H1 (cell line): ENCODE measurements at places on chromosomes 12 and 14. TPM values are rescaled to one million over a fixed set of nuclear protein-coding genes. Genes with fewer than 3 reads are reported as not detected.

STAC3 gene
- 1.3 and 1.9 TPM in 2 replicates for total RNA-seq

ABCC9 gene
- total RNA-seq, result not detected in 2 replicates

CCDC38 gene
- not detected in 2 replicates for total RNA-seq

MYF6 gene
- not detected in 2 replicates for total RNA-seq

PLXNC1 gene
- 1.3 and 2.0 TPM in 2 replicates for total RNA-seq

PTPRO gene
- 1.7 and 2.0 TPM in 2 replicates for total RNA-seq

KLHL33 gene
- 0.11 TPM in 1 of 2 replicates, not detected in the other for total RNA-seq

MANSC4 gene
- not detected in 2 replicates for total RNA-seq

DNA sequence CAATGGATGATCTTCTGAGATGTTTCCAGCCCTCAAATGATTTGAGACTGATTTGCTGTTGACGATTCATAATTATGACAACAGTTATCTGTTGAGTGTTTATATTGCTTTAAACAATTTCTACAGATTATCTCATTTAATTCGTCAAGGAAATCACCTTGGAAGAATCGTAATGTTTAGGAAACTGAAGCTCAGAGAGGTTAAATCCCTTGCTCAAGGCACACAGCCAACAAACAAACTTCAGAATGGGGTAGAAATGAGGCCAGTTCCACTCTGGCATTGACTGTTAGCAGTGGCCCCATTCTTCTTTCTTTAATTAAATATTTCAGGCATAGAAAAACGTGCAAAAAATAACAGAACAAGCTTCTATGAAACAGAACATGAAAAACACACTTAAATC lies 4.0 kb upstream of the WSCD2 start:
- DNase-seq, result no peak

DNA sequence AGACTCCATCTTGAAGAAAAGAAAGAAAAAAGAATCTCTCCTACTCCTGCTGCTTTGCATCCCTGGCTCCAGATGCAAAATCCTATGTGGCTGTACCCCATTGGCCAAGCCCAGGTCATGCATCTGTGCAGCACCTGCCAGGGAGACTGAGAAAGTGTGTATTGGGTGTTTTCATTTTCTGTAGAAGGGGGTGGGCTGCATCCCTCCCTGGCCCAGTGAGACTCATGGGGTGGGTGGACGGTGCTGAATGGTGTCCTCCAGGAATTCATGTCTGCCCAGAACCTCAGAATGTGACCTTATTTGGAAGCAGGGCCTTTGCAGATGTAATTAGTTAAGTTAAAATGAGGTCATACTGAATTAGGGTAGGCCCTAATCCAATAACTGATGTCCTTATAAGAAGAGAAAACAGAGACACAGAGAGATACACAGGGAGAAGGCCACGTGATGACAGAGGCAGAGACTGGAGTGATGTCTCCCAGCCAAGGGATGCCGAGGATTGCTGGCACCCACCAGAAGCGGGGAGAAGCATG lies 23.2 kb downstream of the MOAP1 start:
- DNase-seq, result no peak

DNA sequence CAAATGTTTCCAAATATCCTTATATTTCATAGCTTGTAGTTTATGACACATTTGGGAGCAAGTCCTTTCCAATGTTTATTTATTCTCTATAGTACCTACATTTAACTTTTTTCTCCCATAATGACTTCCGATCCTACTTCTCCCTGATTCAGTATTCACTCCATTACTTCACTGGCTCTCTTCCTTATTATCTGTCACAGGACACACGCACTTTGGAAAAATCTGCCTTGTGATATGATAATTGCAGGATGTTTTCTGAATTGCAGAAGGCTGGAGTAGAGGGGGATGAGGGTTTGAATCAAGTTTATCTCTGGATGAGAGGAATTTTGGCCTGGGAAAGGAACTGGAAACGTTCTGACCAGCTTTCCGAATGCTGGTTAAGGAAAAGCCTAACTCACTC lies 75.0 kb downstream of the HMGA2 start:
- DNase-seq, result no peak

- DNase-seq, result no peak
These were observed 206.8 kb downstream of the SYNE2 start for GRCh38 chr14:64059454-64060198.

DNA sequence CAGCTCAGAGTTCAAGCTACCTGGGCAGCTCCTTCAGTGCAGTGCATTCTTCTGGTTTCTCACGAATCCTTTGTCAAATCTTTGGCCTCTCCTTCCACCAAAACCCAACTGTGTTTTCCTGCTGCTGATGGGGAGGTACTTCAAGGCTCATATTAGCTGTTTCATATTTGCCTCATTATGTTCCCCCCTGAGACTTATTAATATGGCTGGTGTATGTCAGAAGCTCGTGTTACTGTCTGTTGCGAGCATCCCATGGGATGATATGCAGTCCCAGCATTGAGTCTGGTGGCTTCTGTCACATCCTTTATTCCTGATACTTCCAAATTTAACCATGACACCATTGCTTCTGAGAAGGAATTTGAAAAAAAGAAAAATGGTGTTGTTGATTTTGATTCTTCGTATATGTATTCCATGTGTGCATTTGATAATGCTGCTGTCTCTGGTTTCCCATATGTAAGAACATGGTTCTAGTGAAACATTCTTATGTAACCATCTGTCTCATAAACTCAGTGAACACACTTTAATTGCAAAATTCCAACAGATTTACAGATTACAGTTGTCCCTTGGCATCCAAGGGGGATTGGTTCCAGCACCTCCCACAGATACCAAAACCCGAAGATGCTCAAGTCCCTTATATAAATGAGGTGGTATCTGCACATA lies 149.1 kb downstream of the KICS2 start:
- no peak for DNase-seq

- DNase-seq, result no peak
These were observed 30.7 kb downstream of the ADCY6 start for GRCh38 chr12:48758186-48758585.

DNA sequence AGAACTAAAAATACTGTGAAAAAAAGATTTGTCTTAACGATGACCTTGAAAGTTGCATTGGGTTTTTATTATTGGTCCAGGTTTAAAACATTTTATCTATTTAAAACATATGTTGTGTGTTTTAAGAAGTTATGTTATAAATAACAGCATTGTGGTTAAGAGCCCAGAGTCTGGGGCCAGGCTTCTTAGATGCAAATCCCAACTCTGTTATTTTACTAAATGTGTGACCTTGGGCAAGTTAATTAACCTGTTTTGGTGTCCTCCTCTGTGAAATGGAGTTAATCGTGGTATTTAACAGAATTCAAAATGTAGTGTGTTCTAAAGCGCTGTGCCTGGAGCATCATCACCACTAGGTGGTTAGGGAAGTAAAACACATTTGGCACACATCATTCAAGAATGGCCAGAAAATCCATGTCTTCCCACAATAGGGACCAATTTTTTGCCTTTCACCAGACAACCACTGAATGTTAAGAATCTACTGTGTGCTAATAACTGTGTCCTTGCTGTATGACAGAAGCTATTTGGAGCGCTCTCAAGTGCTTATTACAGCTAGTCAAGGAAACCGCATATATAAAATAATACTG lies 133.3 kb downstream of the MON2 start:
- DNase-seq, result no peak

DNA sequence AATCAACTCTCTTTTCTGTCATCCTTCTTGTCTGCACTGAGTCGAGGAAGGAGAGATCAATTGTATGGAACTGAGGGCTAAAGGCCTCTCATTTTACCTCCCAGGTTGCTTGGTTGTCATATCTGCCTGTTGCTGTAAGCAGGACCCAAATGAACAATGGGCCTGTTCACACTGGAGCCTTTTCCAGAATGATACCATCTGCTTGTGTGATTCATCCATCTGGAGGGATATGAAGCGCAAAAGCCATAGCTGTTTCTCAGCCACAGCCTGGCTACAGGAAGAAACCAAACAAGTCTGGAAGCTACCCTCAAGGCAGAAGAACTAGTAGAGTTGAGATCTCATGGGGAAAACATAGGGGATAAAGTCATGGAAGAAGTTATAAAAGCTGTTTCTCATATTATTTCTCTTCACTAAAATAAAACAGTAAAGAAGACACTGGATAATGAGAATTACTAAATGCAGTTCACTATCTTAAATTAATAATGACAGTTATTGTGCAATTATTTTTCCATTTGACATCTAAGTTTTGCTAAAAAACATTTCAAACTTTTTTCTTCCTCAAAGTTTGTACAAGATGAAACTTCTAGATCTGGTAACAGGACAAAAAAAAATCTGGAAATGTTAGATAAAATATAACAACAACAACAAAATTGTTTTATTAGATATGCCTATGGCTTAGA lies 106.3 kb downstream of the SPTSSA start:
- no peak for DNase-seq

DNA sequence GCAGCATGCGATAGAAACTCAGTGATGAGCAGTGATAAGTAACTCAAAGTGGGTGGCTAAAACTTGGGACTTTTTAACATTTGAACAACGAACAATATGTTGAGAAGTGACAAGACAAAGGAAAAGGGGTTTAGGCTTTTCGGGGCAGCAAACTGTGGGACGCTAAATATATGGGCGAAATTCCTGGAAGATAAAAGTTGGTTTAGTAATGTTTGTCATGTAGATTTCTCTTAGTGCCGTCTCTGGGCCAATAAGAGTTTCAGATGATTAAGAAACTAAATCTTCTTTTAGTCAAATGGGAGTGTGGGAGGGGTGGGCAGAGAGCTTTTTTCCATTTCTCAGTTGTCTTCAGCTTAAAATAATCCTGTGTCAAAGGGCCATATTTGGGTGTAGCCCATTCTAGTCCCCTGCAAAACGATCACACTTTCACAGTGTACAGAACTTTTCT lies 41.7 kb upstream of the FUT8 start:
- DNase-seq, result no peak

- no peak for DNase-seq
These were observed 771 bp downstream of the DAAM1 start for GRCh38 chr14:59189091-59189785.

DNA sequence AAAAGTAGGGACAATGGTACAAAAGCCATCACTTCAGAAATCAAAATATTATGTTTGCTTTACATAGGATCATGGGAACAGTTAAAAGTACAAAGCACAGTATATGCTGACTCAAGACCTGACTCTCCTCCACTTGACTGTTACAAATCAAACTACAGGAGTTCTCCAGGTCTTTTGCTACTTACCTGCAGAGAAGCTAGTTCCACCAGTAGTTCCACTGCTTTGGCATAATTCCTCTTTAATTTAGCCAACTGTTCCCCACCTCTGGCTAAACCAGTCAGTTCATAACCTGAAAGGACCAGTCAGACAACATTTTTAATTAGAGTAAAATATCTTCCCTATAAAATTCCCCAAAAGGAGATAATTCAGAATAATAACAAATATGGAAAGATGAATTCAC lies 14.0 kb downstream of the ATP6V1D start:
- no peak for DNase-seq

DNA sequence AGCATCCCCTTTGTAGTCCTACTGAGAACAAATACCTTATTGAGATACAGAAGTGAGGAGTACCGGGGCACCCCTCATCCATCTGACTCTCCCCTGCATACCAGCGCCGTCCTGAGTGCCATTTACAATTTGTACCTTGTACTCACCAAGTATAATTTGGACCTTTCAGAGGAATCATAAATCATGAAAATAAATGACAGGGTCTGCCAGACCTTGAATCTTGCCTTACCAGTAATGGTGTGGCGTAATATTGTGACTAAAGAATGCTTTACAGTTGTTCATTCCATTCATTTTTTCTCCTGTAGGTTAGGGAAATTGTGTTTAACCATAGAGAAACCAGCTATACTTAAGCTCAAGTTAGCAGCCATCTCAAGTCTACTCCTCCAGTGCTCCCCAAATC lies 243.7 kb upstream of the RGS6 start:
- no peak for DNase-seq

GRCh38 chr14:36524874-36525745 lies 5.1 kb upstream of the NKX2-1 start:
- DNase-seq, result peak; percentile 82

- no peak for DNase-seq
These were observed 139.5 kb upstream of the OTX2 start for GRCh38 chr14:56949828-56950227.
